NCI-H2107 (cell line): ENCODE measurements at places on chromosomes 13 and 19.

GRCh38 chr13:40200273-40200978 is 466.0 kb downstream of the FOXO1 start:
- DNase-seq, result no peak

GRCh38 chr13:79775830-79776229 is 294.9 kb downstream of the NDFIP2 start:
- DNase-seq, result no peak

DNA sequence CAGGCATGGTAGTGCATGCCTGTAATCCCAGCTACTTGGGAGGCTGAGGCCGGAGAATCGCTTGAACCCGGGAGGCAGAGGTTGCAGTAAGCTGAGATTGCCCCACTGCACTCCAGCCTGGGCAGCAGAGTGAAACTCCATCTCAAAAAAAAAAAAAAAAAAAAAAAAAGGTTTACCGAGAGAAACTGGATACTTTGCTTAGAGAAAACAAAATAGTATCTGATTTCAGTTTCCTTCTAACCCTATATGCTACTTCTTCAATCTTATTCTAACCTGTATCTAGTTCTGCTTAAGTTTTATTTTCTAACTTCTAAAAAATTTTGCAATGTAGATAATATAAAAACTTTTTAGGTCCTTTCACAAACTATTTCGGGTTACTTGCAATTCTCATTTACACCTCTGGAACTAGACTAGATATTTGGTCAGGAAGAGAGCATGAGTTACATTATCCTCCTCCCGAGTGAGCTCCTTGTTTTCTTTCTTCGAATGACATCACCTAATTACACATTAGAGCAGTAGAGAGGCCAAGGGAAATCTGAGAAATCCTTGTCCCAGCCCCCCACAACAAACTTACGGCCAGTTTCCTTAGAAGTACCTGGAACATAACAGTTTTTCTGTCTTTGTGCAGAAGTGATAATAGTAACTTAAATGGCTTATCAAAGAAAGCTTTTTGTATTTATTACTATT is 128.9 kb downstream of the B3GLCT start:
- no peak for DNase-seq

GRCh38 chr19:36819130-36819630 is 19.0 kb downstream of the ZNF790 start:
- DNase-seq, result no peak

DNA sequence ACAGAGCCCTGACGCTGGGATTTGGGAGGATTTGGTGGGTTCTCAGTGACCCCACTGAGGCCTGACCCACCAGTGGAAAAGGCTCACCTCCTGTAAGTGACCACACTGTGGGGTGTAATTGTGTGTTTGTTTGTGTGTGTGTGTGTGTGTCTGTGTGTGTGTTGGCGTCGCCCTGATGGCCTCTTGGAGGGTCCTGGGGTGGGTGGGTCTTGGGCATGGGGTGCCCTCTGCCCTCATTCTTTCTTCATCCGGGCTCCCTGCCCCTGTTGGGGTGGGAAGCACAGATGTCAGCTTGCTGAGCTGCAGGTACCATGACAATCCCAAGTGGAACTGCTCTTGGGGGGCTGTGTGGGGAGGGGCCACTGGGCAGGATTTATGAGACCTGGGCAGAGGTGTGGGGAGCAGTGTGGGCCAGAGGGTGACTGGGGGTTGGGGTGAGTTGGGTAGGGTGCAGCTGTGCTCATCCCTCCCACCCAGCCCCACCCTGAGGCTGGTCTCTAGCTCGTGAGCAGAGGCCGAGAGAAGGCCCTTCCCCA is 22.8 kb downstream of the WTIP start:
- DNase-seq, result no peak

DNA sequence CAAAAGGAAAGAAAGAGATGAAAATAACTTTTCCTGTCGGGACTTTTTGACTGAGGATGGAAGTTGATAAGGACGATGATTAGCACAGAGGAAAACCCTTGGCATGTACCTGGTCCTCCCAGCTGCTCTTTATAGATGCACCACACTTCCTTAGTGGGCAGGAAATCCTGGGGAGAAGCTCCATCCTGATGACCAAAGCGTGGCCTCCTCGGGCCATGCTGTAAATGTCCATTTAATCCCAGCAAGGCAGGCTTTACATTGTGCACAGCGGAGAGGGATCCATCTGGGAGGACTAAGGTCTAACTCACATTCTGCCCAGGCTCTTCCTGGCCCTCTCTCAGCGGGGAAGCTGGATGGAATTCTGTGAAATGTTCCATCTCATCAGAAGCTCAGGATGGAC is 113.5 kb downstream of the COL4A2 start:
- no peak for DNase-seq

DNA sequence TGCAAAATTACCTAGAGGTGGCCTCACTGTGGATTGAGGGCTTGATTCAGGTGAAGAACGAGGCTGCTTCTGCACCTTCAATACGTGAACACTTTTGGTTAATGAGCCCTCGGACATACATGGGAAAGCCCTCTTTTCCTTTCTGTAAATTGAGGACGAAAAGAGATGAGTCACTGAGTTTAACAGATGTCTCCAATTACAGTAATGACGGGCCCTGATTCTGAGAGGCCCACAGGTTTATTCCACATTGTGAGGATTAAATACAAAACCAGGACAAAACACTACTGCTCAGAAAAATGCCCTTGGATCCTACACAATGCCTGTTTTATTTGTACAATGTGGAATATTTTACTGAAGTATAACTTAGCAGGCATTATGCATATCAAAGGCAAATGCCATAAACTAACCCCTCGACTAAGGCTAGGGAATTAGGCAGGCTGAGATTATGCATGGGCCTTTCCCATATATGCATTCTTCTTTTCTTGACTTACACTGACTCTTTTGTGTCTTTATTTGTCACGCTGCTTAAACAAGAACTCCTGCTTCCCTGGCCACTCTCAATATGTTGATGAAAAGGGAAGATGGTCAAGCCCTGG is 819.9 kb downstream of the OLFM4 start:
- DNase-seq, result no peak

- DNase-seq, result no peak
These were observed 5.3 kb upstream of the UQCR11 start for GRCh38 chr19:1610579-1610978.

GRCh38 chr13:21079761-21080592 is 18.6 kb upstream of the LATS2 start:
- no peak for DNase-seq

- DNase-seq, result no peak
These were observed 12.9 kb upstream of the RNF113B start for GRCh38 chr13:98189841-98190505.

GRCh38 chr19:51882518-51882917 is 5.2 kb downstream of the ZNF577 start:
- DNase-seq, result no peak

DNA sequence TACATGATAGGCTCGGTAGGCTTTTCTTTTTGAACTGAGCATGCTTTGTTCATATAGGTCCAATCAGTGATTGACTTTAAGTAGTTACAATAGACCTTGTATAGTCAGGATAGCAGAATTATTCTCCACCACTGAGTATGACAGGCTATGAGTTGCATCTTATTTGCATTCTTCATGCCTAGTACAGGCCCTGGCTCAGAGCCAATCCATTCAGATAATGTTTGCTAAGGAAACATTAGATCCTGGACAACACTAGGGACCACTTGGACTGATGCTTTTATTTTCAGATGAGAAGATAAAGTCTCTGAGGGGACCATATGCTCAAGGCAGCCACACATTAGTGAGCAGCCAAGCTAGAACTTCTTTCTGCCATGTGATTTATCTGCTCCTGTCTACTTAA is 133.9 kb downstream of the KL start:
- DNase-seq, result no peak

GRCh38 chr19:46606019-46606418 is 4.9 kb downstream of the CALM3 start:
- no peak for DNase-seq

DNA sequence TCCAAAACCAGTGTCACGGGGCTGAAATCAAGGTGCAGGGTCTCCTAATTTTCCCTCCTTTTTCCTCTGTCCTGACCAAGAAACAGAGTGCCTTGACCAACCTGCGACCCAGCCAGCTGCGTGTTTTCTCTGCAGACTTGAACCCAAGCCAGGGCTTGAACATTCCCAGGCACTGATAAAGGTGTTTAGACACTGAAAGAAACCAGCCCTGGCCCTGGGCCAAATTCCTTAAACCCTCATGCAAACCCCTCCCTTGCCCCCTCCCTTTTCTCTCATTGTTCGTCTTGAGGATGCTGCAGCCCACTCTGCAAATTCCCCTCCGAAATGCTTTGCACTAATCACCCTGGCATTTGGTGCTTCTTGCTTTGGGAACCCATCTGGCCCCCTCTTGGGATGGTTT is 9.5 kb upstream of the FFAR2 start:
- DNase-seq, result no peak

GRCh38 chr13:97319113-97319720 is 97.1 kb downstream of the MBNL2 start:
- no peak for DNase-seq

GRCh38 chr13:98559169-98559568 is 17.7 kb downstream of the STK24 start:
- no peak for DNase-seq

- no peak for DNase-seq
These were observed 24.0 kb downstream of the LDLR start for GRCh38 chr19:11113140-11113708.

- DNase-seq, result no peak
These were observed 173.5 kb downstream of the KCNRG start for GRCh38 chr13:50188696-50189095.

- no peak for DNase-seq
These were observed 45.5 kb upstream of the FREM2 start for GRCh38 chr13:38641164-38641948.

- no peak for DNase-seq
These were observed 35.8 kb downstream of the LATS2 start for GRCh38 chr13:21025539-21025938.

DNA sequence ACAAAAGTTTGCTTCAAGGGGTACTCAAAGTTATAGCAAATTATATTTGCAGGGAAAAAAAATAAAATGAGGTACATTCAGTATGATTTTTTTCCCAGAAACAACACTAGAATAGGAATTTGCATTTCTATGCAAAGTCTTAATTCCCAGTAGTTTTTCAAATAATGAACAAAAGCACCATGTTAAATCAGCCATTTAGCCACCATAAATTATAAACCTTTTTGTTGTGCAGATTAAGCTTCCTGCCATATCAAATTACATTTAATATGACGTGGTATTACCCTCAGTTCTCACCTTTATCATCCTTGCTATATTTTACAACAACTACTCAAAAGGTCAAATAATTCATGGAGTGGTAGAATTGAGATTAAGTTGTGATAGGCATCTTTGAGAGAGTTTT is 136.6 kb upstream of the FRY start:
- DNase-seq, result no peak

DNA sequence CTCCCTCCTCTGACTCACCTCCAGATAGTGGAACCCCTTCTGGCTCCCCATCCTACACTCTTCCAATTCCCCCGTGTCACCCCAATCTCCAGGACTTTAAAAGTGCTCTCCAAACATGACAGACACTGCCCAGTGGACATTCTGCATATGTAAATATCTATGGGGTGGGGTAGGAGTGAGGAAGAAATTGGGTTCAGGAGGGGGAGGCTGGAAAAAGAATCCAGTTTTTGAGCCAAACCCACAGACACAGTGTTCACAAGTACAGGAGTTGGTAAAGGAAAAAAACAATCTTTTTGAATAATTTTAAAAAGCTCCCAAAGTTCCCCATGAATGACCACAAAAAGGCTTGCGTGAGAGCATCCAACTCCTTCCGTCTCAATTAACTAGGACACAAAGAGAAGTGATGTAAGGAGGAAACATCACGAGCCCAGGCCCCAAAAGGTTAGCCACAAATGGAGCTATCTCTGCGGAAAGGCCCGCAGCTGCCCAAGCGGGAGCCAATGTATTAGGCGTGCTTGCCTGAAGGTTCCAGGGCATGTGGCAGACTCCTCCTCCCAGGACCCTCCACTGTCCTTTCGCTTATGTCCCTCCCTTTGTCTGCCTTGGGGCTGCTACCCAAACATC is 18.0 kb downstream of the ZC3H4 start:
- DNase-seq, result no peak

DNA sequence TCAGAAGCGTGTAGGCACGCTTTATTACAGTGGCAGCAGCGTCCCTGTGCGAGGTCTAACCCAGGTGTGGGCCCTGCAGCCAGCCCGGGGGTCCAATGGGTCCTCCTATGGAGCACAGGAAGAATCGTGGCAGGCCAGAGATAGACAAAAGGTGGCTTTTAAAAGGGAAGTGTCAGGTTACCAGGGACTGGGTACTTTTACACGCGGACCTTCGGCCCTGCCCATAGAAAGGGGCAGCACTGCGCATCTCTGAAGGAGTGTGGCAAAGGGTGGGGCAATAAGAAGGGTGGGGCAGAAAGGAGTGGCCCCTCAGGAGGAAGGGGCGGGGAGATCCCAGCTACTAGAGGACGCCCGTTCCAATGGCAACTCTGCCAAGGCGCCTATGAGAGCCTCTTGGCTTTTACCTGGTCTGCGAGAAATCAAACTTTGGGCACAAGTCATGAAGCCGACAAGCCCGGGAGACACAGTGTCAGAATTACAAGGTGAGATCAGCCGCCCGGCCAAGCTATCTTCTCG is 1419.8 kb downstream of the UQCRFS1 start:
- peak; percentile 63 for DNase-seq

DNA sequence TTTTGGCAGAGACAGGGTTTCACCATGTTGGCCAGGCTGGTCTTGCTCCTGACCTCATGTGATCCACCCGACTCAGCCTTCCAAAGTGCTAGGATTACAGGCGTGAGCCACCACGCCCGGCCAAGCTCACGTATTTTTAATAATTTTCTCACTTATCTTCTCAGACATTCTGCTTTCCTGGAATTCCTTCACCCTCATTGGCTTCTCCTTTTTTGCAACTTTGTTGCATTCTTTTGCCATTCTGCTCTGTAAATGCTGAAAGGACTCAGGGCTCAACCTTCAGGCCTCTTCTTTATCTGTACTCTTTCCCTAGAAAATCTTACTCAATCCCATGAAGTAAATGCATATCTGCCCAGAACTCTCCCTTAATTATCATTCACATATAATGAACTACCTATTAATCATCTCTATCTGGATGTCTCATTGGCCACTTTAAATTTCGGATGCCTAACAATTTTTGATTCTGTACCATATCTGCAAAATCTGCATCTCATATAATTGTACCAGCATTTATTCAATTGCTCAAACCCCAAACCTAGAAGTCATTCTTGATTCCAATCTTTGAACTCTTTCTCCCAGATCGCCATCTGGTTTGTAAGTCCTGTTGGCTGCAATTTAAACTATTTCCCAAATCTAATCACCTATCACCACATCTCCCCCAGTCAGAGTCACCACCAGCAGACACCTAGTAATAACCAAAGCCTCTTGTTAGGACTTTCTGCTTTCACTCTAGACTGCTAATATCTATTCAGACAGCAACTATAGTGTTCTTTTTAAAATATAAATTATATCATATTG is 18.2 kb upstream of the OXGR1 start:
- DNase-seq, result no peak

DNA sequence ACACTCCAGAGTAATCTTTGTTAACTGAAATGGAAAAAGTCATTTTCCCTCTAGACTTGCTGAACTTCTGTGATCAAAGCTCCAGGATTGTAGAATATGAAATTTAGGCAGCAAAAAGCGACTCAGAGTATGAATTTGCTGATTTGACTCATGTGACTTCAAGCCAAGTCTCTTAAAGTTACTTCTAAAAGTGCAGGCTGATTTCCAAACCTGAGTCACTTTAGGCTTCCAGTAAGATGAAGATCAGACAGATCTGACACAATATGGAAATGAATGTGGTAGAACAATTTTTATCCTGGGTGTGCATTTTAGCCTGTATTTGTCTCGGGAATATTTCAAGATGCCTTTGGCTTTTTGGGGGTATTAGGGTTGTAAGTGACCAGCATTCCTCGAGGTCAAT is 151.0 kb upstream of the TMTC4 start:
- no peak for DNase-seq

GRCh38 chr13:40346592-40346991 is 319.8 kb downstream of the FOXO1 start:
- DNase-seq, result no peak
